ENCODE measurements at places on chromosomes 5 and 9.
A peak's percentile ranks its signal among the peaks of the same experiment; 100 is the strongest.

GRCh38 chr9:116506685-116507084 lies 180.4 kb upstream of the TRIM32 start:
- no peak for DNase-seq

GRCh38 chr5:109145139-109145538 lies 264.6 kb downstream of the PJA2 start:
- DNase-seq: no peak

- DNase-seq: no peak
Measured at GRCh38 chr9:132639322-132639721, 30.5 kb downstream of the DDX31 start.

- DNase-seq: no peak
Measured at GRCh38 chr9:20526500-20527319, 95.6 kb downstream of the MLLT3 start.

GRCh38 chr9:109889456-109889855 lies 109.5 kb downstream of the PALM2AKAP2 start:
- DNase-seq: no peak

GRCh38 chr5:156312897-156313694 lies 13.9 kb upstream of the SGCD start:
- no peak for DNase-seq

- DNase-seq: no peak
Measured at GRCh38 chr9:109821711-109822110, 41.7 kb downstream of the PALM2AKAP2 start.

DNA sequence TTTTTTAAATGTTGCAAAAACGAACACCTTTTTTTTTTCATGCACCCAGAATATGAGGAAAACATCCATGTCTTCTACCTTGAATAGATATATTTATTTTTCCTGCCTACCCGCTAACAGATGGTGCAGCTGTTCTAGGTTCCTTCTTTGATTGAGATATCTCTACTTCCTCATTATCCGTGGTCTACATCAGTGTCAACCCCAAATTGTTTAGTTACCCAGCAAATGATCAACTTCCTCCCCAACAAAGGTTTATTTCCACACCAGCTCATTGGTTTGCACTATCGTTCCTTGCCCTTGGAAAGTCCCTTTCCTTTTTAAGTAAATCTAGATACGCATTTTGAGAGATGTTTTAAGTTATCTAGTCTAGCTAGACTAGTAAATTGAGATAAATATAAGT lies 166.4 kb downstream of the PRR16 start:
- DNase-seq: no peak

DNA sequence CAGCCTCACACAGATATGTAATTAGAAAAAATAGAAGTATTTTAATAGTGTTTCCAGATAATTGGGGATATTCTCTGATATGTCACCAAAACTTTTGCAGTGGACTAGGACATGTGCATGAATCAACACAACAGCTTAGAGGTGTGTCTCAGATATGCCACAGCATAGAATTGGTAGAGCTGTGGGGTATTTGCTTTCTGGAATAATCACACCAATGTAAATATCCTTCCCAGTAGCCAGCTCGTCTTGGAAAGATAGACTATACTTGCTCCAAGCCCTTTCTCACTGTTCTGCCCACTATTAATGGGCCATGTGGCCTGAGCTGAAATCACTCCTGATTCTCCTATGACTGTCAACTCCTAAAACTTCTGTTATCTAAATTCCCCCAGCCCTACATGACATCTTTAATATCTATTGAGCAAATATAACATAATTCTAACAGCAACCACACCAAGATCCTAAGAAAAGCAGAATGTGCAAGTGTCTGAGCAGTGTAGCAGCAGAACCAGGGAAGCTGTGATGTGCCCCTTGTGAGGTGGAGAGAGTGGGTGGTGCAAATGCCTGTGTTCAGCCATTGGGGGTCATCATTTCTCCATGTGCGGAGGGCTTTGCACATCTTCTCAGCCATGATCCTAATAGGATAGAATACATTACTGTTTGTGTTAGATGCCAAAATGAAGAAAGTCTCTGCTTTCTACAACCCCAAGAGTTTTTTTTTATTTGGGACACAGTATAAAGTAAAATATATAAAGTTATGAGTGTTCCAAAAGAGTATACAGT lies 65.0 kb downstream of the MELK start:
- no peak for DNase-seq

GRCh38 chr9:96462541-96462940 lies 12.6 kb downstream of the HABP4 start:
- DNase-seq: no peak

DNA sequence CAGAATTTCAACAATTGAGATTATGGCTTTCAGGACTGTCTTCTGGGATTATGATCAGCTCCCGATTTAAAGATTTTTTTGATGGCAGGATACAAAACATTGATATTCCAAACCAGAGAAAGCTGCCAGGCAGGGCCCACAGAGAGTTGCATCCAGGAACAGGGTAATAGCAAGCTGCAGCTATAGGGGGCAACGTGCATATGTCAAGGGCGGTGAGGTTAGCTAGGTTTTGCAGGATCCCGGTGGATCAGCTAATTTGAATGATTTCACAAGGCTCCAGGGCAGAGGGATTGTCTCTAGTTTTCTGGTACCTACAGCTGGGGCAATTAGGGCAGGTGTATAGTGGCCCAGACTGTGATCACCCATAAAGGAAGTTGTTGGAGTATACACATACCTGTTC lies 339.4 kb downstream of the CHSY3 start:
- peak; percentile 5 for DNase-seq

DNA sequence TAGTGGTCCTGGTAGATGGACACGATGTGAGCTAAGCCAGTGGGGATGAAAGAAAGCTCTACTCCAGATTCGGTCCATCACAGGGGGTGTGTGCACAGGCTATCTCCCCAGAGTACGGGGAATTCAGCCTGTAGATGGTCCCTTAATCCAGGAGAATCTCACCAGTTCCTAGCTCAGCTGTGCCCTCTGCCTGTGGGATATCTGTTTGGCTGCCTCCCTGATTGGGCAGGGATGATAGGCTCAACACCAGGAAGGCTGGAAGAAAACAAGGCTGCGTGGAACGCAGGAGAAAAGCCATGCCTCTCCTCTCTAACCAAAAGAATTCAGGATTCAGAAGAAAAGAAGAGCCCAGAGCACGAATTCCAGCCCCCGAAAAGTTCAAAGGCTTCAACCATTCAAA lies 40.9 kb downstream of the VLDLR start:
- DNase-seq: peak; percentile 70

- DNase-seq: no peak
Measured at GRCh38 chr5:5198135-5198534, 58.0 kb downstream of the ADAMTS16 start.

- DNase-seq: no peak
Measured at GRCh38 chr9:79524266-79524665, 47.5 kb upstream of the TLE4 start.

- DNase-seq: no peak
Measured at GRCh38 chr5:4924577-4924976, 215.6 kb upstream of the ADAMTS16 start.

GRCh38 chr5:139680368-139681111 lies 32.4 kb downstream of the CXXC5 start:
- DNase-seq: no peak

DNA sequence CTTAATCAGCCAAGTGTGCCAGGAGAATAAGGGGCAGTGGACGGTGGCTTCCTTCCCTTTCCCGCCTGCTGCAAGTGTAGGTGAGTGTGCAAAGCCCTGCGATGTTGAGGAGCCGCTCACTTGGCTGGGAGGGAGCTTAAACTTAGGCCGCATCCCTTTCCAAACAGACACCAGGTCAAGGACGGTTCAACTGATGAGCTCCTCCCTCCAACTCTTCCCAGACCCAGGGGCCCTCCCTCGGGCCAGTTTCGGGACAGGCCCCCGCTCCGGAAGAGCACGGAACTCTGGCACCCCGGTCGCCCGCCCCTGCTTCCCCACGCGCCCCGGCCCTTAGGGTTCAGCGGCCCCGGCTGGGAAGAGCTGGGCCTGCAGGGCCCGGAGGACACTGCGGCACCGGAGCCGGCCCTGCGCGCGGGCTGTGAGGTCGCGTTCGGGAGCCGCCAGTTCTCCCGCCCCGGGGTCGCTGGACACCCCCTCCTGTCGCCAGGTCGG lies 481 bp downstream of the MRPL36 start:
- DNase-seq: peak; percentile 84

DNA sequence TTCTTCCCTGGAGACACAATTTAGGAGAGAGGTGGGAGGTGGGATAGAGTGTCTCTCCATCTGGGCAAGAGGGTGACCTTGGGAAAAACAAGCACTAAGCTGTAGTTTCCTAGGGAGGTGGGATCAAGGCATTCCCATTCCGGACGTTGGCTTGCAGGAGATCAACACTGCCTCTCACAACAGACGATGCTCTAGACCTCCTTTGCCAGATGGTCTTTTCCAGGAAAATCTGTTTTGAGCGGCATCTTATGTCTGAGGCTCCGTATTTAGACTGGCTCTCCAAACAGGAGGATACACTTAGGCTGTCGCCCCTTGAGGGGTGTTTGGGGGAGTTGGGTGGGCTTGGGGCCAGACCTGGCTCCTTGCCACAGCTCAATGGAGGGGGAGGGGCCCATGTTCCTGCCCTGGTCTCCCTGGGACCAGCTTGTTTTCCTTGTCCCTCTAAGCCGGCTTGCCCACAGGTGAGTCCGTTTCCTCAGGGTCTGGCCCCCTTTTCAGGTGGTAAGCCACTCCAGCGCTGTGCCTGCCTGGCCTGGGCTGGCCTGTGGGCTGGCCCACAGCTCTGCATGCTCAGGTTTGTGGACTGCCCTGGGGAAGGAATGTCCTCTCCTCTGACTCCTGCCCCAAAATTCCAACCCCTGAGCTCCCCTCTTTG lies 2.4 kb downstream of the PSD2 start:
- DNase-seq: no peak

GRCh38 chr5:77186652-77187370 lies 23.7 kb upstream of the PDE8B start:
- DNase-seq: no peak

- DNase-seq: no peak
Measured at GRCh38 chr5:56375011-56375410, 141.9 kb upstream of the ANKRD55 start.

All from H7 (cell line).